Iris pigment epithelial cell (primary cell): ENCODE measurements at places on chromosomes 2 and 18.

DNA sequence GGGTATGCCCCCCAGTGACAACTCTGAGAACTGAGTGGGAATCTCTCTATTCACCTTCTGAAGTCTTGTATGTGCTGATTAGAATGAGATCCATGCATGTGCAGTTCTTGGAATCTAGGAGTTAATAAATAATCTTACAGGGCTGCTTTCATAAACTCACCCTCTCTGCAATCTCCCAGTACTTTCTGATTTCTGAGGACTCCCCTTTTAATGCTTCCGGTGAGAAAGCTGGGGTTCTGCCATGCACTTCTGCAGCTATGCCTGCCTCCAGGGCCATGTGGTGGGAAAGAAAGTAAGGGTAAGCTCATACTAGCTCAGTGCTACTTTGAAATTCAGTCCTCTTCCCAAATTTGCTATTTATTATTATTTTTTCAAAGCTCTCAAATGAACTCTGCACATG, 432.9 kb downstream of the MTX2 start:
- no peak for DNase-seq

- DNase-seq = no peak
Measured at GRCh38 chr2:234326694-234327093, 170.2 kb downstream of the ARL4C start.

- DNase-seq = no peak
Measured at GRCh38 chr2:1010415-1010930, 59.8 kb downstream of the SNTG2 start.

GRCh38 chr2:199994371-199994770, 39.0 kb downstream of the MAIP1 start:
- DNase-seq = no peak

GRCh38 chr18:52481116-52481515, 141.1 kb downstream of the DCC start:
- no peak for DNase-seq
